Ascending aorta (tissue), 2 donors: ENCODE measurements at places on chromosomes 5 and 9.

DNA sequence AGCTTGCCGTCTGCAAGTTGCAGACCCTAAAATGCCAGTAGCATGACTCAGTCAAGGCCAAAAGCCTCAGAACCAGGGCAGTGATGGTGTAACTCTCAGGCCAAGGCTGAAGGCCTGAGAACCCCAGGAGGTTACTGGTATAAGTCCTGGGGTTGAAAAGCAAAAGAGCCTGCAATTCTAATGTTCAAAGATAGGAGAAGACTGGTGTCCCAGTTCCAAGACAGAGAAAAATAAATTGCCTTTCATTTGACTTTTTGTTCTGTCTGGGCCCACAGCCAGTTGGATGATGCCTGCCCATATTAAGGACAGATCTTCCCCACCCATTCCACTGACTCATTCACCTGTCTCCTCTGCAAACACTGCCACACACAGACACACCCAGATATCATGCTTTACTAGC lies 673.2 kb downstream of the CDH18 start:
- DNase-seq: no peak

DNA sequence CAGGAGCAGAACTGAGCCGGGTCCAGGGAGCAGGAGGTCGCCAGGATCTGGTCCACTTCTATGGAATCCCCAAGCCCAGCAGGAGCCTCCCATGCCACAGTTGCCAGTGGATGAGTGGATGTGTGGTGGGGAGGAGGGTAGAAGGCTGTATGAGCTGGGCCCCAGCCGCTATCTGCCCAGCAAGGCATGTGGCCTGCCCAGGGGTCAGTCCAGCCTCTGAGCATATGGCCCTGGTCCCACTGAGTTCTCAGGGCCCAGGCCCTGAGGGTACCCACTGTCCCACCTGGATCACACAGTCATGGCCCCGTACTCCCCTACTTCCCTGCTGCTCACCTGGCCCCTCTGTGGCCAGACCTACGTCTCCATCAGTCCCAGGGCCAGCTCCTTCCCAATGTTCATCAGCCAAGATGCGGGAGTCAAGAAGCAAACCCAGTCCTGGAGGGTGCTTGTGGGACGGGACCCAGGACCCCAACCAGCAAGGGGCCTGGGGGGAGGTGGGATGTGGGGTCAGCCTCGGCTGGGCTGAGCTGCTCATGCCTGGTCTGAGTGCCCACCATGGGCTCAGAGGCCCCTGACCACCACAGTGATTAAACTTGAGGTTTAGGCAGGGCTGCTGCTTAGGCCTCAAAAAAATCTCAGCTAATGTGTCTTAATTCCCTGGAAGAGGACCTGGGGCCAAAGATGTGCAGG lies 152.7 kb downstream of the COL23A1 start:
- DNase-seq: no peak

DNA sequence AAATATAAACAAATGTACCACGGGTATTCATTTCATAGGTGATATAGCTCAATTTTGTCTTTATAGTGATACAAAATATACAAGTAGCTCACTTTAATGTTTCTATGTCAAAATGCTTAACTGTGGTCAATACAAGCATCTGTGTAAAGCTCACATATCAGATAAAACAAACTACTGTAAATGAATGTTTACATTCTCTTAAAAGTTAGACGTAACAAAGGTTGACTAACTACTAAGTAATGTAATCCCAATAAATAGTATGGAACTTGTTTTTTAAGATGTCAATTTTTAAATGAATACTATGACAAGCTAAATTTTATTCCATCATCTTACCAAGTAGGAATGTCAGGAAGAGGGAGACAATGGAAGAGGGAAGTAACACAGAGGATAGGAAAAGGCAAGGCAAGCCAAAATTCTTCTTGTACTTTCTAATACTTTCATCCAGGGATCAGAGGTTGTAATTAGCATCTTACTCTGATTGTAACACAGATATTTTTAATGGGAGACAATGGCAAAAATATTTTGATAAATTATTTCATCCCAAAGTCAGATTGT lies 105.5 kb downstream of the STRBP start:
- no peak for DNase-seq

DNA sequence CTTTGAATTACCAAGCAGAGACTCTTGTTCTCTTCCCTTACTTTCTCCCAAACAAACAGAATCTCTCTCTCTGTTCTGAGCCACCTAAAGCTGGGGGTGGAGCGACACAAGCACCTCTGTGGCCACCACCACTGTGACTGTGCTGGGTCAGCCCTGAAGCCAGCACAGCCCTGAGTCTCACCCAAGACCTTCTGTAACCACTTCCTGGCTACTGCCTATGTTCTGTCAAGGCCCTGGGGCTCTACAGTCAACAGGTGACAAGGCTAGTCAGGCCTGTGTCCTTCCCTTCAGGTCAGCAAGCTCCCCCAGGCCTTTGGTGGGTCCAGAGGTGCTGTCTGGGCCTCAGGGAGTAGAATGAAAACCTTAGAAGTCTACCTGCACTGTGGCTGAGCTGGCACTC lies 26.1 kb upstream of the SLC28A3 start:
- DNase-seq: no peak

GRCh38 chr5:45508135-45508534 lies 188.0 kb downstream of the HCN1 start:
- no peak for DNase-seq

DNA sequence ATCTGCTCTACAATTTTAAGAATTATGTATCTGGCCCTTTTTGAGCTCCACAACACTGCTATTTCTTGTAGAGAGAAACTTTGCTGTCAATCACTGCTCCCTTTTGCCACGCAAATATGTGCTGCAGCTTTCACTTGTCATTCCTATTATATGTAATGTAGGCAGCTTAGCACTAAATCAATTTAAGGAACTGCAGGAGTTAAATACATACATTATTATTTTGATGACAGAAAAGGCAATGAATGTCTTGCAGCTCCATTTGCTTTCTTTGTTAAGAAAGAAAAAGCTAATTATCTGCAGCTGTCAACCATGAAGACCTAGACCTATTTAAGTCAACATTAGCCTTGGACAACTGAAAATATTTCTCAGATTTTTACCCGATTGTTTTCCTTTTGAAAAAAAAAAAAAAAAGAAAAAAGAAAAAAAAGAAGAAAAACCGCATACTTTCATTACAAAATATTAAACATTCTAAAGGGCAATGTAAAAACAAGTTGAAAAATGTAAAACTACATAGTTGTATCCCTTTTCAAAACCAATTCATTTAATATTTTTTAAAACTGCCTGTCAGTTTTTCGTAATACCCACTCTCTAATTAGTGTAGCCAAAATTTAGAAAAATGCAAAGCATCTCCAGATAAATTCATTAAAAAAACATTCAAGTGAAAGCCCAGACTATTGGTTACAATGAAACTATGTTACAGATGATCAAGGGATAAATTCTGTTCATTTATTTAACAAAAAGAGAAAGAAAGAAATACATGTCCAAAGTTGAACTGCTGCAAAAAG lies 57.2 kb downstream of the RFX3 start:
- DNase-seq: no peak

DNA sequence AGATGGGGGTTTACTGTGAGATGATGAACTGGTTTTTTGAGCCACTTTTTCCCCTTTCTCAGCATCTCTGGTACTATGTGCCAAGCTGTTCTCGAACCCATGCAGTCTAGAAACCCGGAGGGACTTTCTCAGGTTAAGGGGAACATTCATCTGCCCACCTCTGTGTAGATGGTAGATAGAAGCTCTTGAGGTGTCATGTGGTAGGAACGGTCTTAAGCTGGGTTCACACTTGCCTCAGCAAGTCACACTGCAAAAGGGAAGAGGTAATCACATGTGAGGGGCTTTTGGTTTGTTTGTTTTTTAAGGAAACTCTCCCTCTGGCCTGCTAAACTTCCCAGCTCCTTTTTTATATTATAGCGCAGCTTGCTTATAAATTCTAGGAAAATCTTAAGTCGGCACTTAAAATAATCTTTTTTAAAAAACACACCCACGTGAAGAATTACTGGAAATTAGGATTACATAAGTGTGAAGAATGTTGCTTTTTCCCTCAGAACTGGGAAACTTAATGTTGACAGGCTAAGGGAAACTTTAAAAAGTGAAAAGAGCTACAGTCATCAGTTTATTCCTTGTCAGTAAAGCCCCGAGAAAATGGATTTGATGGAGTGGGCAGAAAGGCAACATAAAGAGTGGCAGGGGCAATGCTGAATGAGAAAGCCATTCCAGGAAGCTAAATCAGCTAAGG lies 430.3 kb downstream of the ARHGEF28 start:
- no peak for DNase-seq

DNA sequence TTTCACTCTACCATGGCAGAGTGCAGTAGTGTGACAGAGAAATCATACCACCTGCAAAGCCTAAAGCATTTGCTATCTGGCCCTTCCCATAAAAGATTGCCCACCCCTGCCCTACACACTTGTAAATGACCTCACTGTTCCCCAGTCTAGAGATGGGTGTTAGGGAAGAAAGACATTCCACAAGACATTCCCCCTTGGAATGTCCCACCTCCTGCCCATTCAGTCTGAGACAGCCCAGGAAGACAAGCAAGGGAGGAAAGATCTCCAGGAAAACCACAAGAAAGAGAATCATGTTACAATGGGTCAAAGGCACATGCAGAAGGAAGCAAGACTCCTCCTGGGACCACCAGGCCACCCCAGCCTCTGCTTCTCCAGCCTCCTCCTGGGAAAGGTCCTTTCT lies 230.0 kb downstream of the AGTPBP1 start:
- no peak for DNase-seq

GRCh38 chr9:134551176-134551575 lies 90.4 kb upstream of the COL5A1 start:
- DNase-seq: no peak

- DNase-seq: no peak
Measured at GRCh38 chr5:141567513-141568117, 51.2 kb downstream of the DIAPH1 start.

GRCh38 chr5:142860270-142860669 lies 90.1 kb downstream of the ARHGAP26 start:
- no peak for DNase-seq

DNA sequence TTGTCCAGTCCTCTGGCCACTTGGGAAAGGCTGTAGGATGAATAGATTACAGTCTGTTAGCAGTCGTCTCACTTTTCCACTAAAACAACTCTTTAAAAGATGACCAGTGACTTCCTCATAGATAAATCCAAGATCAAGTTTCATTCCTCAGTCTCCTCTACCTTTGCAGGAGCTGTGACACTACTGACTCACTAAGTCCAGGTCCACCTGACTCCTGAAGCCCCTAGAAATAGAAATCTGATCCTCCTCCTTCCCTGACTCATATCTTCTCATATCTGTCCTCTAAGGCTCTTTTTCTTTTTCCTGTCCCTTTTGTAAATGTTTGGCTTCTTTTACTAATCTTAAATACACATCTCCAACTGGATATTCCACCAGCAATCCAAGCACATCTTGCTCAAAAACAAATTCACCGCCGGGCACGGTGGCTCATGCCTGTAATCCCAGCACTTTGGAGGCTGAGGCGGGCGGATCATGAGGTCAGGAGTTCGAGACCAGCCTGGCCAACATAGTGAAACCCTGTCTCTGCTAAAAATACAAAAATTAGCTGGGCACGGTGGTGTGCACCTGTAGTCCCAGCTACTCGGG lies 2.6 kb downstream of the CCDC125 start:
- DNase-seq: no peak

DNA sequence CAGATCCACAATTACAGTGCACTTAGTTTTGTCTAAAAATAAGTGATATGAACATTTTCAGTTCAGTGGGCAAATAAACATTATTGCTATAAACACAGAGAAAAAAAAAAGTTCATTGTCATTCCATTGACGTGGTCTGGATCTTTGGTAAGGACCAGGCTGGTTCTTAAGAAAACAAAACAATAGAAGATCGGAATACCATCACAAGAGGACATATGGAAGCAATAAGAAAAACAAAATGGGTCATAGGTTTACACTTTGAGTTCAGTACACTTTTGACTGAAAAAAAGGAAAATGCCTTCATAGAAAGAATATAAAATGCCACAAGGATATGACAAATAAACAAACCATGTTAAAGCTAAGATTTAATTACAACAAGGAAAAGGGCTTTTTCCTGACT lies 289.5 kb upstream of the TYRP1 start:
- no peak for DNase-seq

- no peak for DNase-seq
Measured at GRCh38 chr5:116492776-116493175, 81.8 kb downstream of the SEMA6A start.

GRCh38 chr9:120454467-120454866 lies 125.5 kb downstream of the CDK5RAP2 start:
- DNase-seq: no peak

- no peak for DNase-seq
Measured at GRCh38 chr9:3700772-3701171, 175.0 kb upstream of the RFX3 start.

DNA sequence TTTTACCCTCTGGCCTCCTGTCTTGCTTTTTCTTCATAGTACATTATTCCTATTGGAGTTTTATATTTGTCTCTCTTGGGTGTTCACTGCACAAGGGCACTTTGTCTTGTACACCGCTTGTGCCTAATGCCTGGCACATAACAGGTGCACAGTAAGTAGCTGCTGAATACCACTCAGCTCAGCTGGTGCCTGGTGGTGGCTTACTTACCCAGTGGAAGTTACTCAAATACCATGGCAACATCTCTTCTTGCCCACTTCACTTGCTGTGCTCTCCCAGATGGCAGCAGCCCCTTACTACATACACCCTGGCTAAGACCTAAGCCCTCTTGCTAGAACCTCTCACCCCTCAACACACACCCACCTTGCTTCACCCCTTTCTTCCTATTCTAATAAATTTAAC lies 11.3 kb upstream of the SKP1 start:
- DNase-seq: no peak

GRCh38 chr5:66987949-66988838 lies 208.4 kb downstream of the CD180 start:
- no peak for DNase-seq

DNA sequence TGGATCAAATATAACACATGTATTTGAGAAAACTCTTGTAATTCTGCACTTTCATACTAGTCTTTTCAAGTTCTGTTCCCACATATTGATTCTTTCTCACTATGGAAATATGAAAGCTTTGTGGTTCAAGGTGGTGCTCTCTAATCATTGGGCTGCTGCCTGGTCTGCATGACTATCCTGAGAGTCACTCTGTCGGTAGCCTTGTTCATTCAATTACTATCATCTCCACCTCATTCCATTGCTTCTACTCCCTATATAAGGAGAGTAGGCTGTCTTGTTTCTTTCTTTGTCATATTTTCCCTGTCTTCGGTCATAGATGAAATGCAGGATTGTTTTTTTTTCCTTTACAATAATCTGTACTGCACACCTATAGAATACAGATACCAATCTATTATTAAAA lies 341.4 kb upstream of the ACTBL2 start:
- DNase-seq: no peak

- DNase-seq: no peak
Measured at GRCh38 chr5:35881758-35882157, 25.1 kb downstream of the IL7R start.
